ENCODE measurements at places on chromosomes 4 and X.

DNA sequence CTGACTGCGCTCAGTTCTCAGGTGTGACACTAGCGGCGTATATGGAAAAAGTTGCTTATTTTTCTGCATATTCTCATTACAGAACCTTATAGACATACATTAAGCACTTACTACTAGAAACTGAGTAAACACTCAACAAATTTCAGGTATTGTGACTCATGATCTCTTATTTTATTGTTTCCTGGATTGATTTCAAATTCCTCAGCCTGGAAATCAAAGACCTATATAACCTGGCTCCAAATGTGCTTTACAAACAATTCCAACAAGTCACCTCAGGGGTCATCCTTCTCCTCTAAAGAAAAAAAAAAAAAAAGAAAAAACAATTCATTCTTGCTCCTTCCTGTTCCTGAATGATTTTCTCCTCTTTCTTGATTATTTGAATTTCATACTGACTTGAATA is 152.3 kb downstream of the ADAM29 start:
- DNase-seq = no peak

- no peak for DNase-seq
Measured at GRCh38 chr4:41154814-41155177, 59.5 kb downstream of the APBB2 start.

DNA sequence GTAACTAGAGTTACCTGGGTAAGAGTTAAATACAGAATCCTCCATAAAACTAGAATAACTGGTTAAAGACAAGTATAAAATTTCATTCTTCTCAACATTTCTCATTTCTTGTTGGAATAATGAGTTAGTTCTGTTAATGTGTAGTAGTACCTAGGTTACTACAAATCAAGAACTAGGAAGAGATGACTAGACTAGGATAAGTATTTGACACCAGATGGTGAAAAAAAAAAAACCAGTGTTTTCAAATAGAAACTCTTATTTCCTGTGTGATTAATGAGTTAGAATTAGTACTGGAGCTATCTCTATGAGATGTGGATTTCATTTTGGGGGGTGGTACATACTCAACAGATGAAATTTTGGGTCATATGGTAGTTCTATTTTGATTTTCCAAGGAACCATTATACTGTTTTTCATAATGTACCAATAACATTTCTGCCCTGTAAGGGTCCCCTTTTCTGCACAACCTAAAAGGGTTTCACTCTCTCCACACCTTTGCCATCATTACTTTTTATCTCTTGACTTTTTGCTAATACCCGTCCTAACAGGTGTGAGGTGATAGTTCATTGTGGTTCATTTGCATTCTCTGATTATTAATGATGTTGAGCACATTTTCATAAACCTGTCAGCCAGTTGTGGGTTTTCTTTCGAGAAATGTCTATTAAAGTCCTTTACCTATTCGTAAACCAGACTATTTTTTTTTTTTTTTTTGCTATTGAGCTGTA is 1.7 kb upstream of the VCX start:
- no peak for DNase-seq

- DNase-seq = peak; percentile 10
Measured at GRCh38 chrX:73944563-73944908, 359.4 kb upstream of the ZCCHC13 start.

GRCh38 chr4:101071241-101071640 is 276.1 kb downstream of the PPP3CA start:
- no peak for DNase-seq

- DNase-seq = no peak
Measured at GRCh38 chr4:74109870-74110605, 11.0 kb upstream of the CXCL2 start.

DNA sequence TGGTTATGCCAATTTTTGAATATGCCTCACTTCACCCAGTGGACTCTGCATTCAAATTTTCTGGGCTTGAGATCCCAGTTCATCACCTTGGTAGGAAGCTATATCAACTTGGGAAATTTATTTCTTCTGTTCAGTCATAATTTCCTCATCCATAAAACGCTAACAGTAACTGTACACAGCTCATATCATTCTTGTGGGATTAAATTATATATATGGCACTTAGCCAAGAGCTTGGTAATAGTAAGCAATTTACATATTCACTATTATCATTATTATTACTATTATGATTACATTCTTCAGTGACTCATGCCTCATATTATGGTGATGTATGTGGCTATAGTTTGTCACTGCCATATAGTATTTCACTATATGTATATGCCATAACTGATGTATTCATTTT is 177.6 kb downstream of the CPE start:
- DNase-seq = no peak

DNA sequence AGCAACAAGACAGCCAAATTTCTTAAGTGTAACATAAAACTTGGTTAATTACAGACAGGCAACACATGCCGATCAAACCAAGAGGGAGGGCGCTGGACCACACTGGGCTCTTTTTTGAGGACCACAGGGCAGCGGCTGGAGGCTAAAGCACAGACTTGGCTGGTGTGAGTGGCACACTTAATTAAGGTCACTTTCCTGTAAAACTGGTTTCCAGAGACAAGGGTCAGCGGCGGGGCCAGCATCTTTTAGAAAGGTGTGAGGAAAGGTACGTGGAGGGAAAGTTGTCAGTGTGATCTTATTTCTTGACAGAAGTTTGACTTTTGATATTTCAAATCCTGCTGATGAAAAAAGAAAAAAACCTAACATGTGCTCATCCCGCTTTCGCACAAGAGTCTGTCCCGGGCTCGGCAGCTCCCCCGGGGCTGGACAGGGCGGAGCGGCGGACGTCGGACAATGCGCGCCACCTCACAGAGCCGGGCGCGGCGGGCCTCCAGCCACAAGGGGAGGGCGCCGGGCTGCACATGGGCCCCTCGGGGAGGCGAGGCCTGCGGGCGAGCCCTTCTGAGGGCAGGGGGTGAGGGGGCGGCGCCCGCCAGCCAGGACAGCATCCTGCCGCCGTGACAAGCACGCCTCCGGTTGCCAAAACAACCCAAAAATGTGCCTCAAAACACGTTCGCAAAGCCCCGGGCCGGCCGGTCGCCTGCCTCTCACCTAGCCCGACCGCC is 660 bp upstream of the HSPA4L start:
- DNase-seq = no peak

GRCh38 chr4:155367608-155368007 is 9.2 kb downstream of the MAP9 start:
- no peak for DNase-seq

- no peak for DNase-seq
Measured at GRCh38 chrX:139388254-139388653, 142.3 kb upstream of the F9 start.

- DNase-seq = no peak
Measured at GRCh38 chrX:150845091-150845490, 53.4 kb downstream of the CD99L2 start.

DNA sequence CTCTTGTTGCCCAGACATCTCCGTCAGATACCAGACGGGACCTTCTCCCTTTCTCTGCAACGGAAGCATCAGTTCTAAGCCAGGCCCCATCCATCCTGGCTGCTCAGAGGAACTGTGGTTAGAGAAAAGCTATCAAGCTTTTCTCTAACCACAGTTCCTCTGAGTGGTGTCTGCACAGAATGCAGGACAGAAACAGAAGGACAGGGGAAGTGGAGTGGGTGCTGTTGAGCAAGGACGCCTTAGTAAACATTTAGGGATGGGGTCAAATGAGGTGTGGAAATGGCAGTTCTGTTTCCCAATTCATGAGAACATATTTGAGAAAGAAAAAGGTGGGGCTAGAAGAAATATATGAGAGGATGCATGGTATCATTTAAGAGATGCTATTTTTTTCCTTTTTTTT is 283.8 kb downstream of the CRLF2 start:
- DNase-seq = no peak

DNA sequence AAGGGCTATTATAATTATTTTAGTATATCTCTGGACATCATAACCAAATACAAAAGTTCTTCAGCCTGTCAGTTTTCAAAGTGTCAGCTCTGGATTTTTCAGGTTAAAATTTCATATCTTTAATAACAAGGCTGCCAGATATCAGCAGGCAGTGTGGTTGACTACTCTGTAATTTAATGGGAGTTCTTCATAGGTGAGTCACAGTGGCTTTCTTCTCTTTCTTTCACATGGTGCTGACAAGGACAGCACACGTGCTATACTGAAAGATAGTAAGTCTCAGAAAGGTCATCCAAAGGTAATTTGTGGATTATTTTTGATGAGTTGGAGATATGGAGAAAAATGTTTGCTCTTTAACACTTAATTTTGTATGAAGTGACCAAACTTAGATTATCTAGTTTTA is 43.2 kb downstream of the GALNT7 start:
- no peak for DNase-seq

DNA sequence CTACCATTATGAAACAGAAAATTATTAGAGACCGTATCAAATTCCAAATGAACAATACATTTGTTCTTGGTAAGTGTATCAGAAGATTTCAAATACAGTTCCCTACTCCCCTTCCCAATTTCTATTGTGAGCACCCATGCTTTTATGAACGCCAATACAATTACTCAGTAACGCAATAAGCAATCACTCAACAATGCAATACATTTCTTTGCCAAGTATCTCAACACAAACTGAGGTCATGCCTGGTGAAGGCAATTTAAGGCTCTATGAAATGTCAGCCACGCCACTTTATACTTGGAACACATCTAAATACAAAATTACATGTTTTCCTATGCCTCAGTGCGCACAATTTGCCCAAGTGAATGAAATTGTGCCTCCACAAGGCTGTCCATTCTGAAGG is 712 bp downstream of the PNPLA4 start:
- no peak for DNase-seq

- no peak for DNase-seq
Measured at GRCh38 chrX:39816871-39817731, 280.7 kb downstream of the BCOR start.

- DNase-seq = no peak
Measured at GRCh38 chr4:184361443-184361842, 112.9 kb downstream of the IRF2 start.

DNA sequence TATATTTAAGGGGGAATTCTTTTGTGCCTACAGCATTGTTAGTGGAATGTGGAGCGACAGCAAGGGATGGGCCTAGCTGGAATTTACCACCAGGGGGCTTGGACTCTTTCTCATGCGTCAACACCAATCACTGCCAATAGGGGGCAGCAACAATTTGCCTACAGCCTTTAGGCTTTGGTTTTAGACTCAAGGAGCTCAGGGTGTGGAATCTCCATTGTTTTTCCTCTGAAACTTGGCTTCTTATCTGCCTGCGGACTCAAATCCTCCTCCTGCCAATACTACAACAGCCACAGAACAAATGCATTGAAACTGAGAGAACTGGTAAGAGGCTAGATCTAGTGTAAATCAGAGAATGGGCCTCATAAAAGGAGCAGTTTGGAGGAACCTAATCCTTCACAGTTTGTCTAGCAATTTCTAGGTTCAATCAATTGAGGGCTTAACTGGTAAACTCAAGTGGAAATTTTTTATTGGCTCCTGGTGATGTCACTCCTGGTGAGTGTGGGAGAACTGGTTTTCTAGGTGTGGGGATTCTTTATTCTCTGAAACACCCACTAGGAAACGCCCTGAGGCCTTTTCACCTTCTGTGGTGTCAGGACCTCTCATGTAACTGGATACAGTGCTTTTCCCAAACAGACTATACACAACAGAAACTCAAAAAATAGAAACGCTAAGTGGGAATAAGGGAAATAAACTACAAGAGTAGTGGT is 27.9 kb upstream of the TMSB4X start:
- no peak for DNase-seq

- DNase-seq = no peak
Measured at GRCh38 chr4:128653527-128654444, 155.7 kb upstream of the JADE1 start.

GRCh38 chr4:140688711-140689598 is 67.2 kb downstream of the TBC1D9 start:
- no peak for DNase-seq

GRCh38 chrX:15815779-15816437 is 25.6 kb downstream of the ZRSR2 start:
- no peak for DNase-seq

DNA sequence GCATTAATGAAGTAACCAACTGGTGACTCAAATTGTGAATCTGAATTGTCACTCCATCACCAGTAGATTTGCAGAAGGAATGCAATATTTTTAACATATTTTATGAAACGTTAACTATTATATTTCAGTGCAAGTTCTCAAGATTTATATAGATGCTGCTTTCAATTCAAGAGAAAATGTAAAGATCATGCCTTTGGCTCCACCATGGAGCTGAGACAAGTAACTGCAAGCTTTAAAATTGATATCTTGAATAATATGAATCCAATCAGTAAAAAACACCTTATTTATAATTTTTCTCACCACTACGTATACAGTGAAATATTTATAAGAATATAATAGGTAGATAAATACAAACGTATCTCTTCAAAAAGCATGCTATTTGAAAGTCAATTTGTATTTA is 27.8 kb upstream of the GALNTL6 start:
- DNase-seq = no peak

DNA sequence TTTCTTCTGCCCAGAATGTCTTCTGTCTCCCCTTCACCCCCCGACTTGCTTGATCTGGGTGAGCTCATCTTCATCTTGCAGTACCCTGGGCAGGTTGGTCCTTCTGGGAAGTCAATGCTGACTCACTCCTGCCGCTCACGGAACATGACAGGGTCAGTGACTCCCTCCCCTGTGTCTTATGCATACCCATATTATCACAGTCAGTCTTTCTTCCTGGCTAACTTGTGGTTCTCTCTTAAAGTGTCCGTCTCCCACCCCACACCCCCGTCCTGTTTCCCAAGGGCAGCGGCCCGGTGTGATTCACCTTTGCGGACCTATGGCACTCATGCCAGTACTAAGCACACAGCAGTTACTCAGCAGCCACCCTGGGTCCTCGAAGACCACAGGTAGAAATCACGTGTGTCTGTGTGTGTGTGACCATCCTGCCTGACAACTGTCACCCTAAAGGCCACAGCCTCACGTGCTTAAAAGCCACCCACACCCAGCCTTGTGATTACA is 17.7 kb downstream of the IQSEC2 start:
- DNase-seq = no peak

DNA sequence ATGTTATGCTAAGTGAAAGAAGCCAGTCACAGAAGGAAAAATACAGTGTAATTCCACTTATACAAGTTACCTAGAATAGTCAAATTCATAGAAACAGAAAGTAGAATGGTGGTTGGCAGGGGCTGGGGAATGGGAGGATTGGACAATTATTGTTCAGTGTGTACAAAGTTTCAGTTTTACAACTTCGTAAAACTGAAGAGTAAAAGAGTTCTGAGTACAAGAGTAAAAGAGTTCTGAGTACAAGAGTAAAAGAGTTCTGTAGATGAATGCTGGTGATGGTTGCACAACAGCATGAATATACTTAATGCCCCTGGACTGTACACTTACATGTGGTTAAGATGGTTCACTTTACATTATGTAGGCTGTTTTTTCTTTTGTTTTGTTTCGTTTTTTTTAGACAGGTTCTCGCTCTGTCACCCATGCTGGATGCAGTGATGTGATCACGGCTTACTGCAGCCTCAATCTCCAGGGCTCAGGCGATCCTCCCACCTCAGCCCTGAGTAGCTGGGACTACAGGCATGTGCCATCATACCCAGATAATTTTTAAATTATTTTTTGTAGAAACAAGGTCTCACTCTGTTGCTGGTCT is 230.9 kb downstream of the SOWAHB start:
- DNase-seq = no peak
